ENCODE measurements at places on chromosomes 5 and 9. TPM values are rescaled to one million over a fixed set of nuclear protein-coding genes. Genes with fewer than 3 reads are reported as not detected.
A peak's percentile ranks its signal among the peaks of the same experiment; 100 is the strongest.

DNA sequence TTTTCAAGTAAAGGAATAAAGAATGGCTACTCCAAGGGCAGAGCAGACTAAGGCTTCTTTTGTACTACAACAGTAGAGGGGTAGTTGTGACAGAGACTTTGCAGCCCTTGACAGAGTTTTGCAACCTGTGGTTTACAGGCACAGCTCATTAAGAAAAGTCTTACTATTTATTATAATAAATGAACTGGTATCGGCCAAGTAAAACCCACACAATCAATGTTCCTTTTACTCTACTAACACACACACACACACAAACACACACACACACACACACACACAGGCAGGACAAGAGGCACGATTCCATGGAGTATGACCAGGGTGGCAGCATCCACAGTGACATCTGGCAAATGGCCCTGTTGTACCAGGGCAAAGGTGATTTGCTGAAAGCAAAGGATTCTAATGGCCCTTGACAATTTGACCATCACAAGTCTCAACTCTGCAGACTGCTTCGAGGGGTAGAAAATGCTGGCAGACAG, 59.1 kb upstream of the GOLPH3 start:
- H3K27ac ChIP-seq = no peak overlapping the region
- no peaks in the 10 kb centered on the region for H3K27me3 ChIP-seq
- no peak overlapping the region for H3K4me3 ChIP-seq

- peaks cover 28% of the 10 kb centered on the region for H3K27me3 ChIP-seq
Observed at GRCh38 chr9:124074746-124075145, 63.2 kb downstream of the LHX2 start.

DNA sequence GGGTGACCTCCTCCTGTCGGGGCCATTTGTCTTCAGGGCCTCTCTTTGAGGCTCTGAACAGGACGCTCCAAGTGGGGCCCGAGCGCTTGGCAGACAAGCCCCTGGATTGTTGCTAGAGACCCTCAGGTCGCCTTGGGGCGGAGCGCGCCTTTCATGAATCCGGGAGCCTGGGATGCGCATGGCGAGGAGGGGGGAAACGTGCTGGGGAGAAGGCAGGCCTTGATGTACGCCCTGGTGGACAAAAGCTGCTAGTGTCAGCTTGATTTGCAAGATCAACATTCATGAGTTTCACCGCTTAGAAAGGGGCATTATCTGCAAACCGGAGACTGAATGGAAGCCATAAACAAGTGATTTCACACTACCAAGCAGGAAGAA, 226.3 kb downstream of the SMARCA2 start:
- no peak for DNase-seq
- peak overlapping the region; percentile 62 for H3K4me3 ChIP-seq
- H3K27me3 ChIP-seq = peaks cover 37% of the 10 kb centered on the region
- peaks cover 15% of the 10 kb centered on the region for H3K4me1 ChIP-seq
- H3K36me3 ChIP-seq = no peaks in the 10 kb centered on the region

GRCh38 chr5:120640778-120641177, 176.7 kb downstream of the PRR16 start:
- no peak overlapping the region for H3K4me3 ChIP-seq
- no peaks in the 10 kb centered on the region for H3K36me3 ChIP-seq
- no peaks in the 10 kb centered on the region for H3K4me1 ChIP-seq
- no peaks in the 10 kb centered on the region for H3K27me3 ChIP-seq
- DNase-seq = no peak

GRCh38 chr5:79793722-79794121, 104.1 kb downstream of the CMYA5 start:
- DNase-seq = no peak
- H3K27me3 ChIP-seq = peaks cover 10% of the 10 kb centered on the region
- H3K27ac ChIP-seq = no peak overlapping the region
- H3K4me3 ChIP-seq = no peak overlapping the region
- no peaks in the 10 kb centered on the region for H3K4me1 ChIP-seq

GRCh38 chr9:121609822-121610637, 41.4 kb upstream of the DAB2IP start:
- H3K36me3 ChIP-seq = no peaks in the 10 kb centered on the region
- no peak for DNase-seq
- peaks cover 47% of the 10 kb centered on the region for H3K27me3 ChIP-seq
- H3K4me3 ChIP-seq = no peak overlapping the region
- H3K4me1 ChIP-seq = peaks cover 13% of the 10 kb centered on the region

The C8G gene
- not detected for total RNA-seq

The TEK gene
- total RNA-seq = not detected

DNA sequence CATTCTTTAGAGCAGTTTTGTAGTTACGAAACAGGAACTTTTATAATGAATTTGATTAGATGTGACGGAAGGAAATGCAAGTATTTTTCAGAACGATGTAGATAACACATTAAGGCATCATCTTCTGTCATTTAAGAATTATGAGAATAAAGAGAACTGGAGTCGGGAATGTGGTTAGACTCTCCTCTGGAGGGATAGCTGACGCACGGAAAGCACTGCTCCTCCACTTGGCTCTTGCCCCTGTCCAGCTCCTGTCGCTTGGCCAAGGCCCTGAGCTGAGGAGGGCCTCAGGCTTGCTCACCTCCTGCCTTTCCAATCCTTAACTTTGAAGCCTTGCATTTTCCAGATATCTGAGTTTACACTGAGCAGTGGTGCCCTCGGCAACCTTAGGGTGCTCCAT, 60.5 kb downstream of the MAP1B start:
- peaks cover 2% of the 10 kb centered on the region for H3K4me1 ChIP-seq
- no peak overlapping the region for H3K27ac ChIP-seq
- peaks cover 82% of the 10 kb centered on the region for H3K27me3 ChIP-seq
- H3K4me3 ChIP-seq = no peak overlapping the region

DNA sequence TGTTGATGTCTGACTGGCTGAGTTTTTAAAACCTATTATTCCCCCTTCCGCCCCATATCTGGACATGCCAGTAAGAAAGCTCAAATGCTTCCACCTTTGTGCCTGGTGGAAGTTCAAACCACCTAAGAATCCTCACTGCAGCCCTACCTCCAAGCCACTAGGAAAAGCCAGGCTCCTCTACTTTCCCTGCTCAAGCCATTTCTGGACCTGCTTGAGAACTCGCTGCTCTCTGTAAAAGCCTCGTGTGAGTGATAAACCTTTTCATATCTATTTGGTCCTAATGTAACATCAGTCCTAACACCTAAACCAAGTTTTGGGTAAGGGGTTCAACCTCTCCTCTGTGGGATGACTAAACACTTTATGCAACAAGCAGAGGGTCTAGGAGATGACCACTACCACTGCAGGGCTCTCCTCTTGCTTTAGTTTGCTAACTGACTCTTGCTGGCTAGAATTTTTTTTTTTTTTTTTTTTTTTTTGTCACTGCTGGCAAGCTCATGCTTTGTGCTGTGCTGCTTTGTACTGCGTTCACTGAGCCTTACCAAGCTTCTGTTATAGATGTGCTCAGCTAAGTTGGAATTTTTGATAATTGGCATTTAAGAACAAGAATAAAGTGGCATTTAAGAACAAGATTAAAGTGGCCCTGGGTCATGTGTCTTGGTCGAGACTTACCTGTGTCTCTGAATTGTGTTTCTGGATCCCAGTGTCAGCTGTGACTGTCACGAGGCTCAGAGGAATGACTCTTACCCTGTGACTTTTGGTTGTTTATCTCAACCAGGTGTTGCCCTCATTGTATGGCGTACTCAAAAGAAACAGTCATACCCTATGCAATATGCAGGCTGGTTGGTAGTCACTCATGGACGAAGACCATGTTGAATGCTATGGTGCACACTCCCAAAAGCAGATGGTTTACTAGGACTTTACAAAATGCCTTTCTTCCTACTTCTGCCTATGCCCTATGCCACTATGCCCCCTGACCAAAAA, 19.5 kb downstream of the TRIM32 start:
- H3K4me3 ChIP-seq = no peak overlapping the region
- DNase-seq = no peak
- peaks cover 7% of the 10 kb centered on the region for H3K36me3 ChIP-seq
- H3K4me1 ChIP-seq = peaks cover 7% of the 10 kb centered on the region
